H9 (cell line): ENCODE measurements at places on chromosomes 3 and 15. TPM values are rescaled to one million over a fixed set of nuclear protein-coding genes. Genes with fewer than 3 reads are reported as not detected.

CNTN4 gene
- total RNA-seq, result 1.6 TPM in 2 replicates

CYP8B1 gene
- total RNA-seq, result not detected in 2 replicates

DNA sequence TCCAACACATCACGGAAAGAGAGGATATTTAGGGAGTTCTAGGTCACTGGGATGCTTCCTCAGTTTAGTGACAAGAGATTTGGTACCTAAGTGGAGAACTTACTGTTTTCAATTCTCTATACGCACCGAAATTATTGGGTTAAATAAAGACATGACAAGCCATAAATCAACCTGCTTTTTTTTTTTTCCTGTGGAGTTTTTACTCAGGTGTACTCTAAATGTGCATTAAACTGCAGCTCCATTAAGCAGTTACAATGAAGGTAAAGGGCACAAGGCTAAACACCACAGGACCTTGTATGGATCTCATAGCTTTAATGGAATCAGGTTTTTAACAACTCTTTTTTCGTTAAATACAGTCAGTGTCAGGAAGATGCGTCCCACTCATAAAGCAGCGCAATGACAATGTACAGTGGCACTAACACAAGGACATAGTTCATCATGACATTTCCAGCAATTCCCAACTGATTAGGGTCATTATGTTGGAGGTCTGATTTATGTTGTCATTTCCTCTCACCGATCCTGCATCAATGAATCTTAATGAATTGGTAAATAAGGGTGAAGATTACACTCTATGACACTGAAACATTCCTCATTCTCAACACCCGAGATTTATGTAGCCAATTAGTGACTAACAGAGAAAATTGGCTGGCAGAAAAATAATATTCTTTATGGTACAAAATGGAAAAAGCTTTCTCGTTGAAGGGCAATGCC lies 355.2 kb downstream of the FOXP1 start:
- H3K27me3 ChIP-seq, result no peaks in the 10 kb centered on the region
- H3K4me3 ChIP-seq, result no peak overlapping the region
- no peak for DNase-seq
- H3K4me1 ChIP-seq, result peaks cover 5% of the 10 kb centered on the region
- no peak overlapping the region for H3K27ac ChIP-seq

DNA sequence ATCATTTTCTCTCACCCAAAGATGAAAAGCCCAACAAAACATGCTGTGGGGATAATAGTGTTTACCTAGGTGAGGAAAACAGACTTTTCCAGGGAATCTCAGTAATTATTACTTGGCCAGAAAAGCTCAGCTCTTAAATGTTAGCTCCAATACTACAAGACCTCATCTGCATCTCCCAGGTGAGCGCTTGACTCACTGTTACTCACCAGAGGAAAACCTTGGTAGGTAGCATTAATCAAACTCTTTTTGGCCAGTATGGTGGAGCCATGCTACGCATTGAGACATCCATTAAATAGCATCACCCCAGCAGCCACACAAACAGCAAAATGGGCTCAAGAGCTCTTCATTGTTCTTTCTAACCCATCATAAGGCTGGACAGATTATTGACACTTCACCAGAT lies 99.0 kb downstream of the TIGIT start:
- no peaks in the 10 kb centered on the region for H3K36me3 ChIP-seq
- DNase-seq, result no peak
- H3K27me3 ChIP-seq, result no peaks in the 10 kb centered on the region
- no peak overlapping the region for H3K4me3 ChIP-seq

GRCh38 chr3:58218904-58219303 lies 8.1 kb upstream of the DNASE1L3 start:
- no peak overlapping the region for H3K27ac ChIP-seq
- DNase-seq, result no peak
- no peaks in the 10 kb centered on the region for H3K27me3 ChIP-seq
- H3K4me1 ChIP-seq, result no peaks in the 10 kb centered on the region; the same call in 1 of the 2 replicates

DNA sequence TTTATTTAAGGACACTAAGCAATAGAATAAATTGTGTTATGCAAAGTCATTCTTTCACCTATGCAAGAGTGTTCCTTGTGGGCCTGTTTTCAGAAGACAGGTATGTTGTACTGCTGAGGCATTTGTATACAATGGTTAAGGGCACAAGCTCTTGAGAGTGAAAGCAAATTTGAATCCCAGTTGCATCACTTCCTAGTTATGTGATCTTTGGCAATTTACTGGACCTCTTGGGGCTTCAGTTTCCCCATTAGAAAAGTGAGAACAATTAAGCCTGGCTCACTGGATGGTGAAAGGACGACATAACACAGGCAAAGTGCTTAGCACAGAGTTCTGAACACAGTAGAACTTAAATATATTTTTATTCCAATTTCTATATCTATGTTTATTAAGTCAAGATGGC lies 117.4 kb downstream of the EFHB start:
- no peaks in the 10 kb centered on the region for H3K27me3 ChIP-seq
- H3K27ac ChIP-seq, result no peak overlapping the region
- no peaks in the 10 kb centered on the region for H3K4me1 ChIP-seq

GRCh38 chr3:196803891-196804468 lies 63.7 kb upstream of the SENP5 start:
- DNase-seq, result no peak
- no peaks in the 10 kb centered on the region for H3K27me3 ChIP-seq
- peaks cover 47% of the 10 kb centered on the region for H3K36me3 ChIP-seq
- no peaks in the 10 kb centered on the region for H3K4me1 ChIP-seq
- H3K4me3 ChIP-seq, result no peak overlapping the region

GRCh38 chr3:111923806-111924205 lies 55.0 kb upstream of the ABHD10 start:
- H3K27ac ChIP-seq, result no peak overlapping the region
- no peak for DNase-seq
- peaks cover 8% of the 10 kb centered on the region; the same call in 1 of the 2 replicates for H3K36me3 ChIP-seq
- peaks cover 11% of the 10 kb centered on the region for H3K27me3 ChIP-seq
- H3K4me1 ChIP-seq, result no peaks in the 10 kb centered on the region; the same call in 1 of the 2 replicates
